ENCODE measurements at places on chromosomes 3 and 15. TPM values are rescaled to one million over a fixed set of nuclear protein-coding genes. Genes with fewer than 3 reads are reported as not detected.

The ACP3 gene
- not detected for polyA plus RNA-seq

The CHRD gene
- polyA plus RNA-seq: not detected

The SLC51A gene
- polyA plus RNA-seq: 0.89 TPM

DNA sequence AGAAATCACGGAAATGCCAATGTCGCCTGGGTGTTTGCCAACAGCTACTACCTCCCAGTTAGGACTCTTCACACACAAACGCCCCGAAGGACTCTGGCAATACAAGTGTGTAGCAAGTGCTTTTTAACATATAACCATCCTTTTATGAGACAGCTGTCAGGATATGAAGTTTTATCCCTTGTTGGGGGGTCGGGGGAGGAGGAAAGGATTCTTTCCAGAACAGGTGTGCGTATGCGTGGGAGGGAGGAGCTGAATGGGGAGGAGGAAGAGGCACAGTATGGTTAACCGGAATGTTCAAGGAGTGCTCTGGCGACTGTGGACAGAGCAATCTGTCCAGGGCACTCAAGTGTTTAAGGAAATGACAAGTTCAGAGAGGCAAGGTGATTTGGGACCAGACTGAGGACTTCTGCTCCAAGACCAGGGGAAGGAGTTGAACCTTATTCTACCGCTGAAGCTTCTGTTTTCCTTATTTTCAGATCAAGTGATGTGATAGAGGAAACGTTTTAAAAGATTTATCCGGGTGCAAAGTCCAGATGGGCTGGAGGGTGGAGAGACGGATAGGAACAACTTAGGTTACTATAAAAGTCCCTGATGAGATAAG, 1.3 kb downstream of the TSPAN3 start:
- DNase-seq: no peak

DNA sequence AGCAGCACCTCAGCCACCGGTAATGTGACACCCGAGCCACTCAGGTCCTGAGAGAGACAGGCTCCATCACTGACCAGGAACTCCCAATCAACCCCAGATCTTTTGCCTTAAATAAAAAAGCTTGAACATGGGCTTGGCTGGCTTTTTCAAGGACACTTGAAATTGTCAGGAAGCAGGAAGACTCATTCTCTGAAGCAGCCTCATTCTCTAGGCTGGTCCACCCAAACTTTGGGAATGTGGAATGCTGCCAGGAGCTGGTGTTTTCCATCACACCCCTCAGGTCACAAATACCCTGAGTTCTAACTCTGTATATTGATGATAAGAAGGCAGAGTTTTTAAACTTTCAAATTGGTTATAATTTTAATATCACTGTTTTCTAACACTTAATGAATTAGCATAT, 17.0 kb downstream of the CXCR6 start:
- no peak for DNase-seq

GRCh38 chr15:57762302-57762701, 55.8 kb downstream of the POLR2M start:
- no peak for DNase-seq
